ENCODE measurements at places on chromosomes 6 and 20.

- DNase-seq, result no peak
Measured at GRCh38 chr6:152049502-152049901, 242.0 kb downstream of the ESR1 start.

- DNase-seq, result no peak
Measured at GRCh38 chr6:37357288-37357687, 3.5 kb downstream of the RNF8 start.

- DNase-seq, result no peak
Measured at GRCh38 chr6:14763139-14763538, 482.7 kb upstream of the JARID2 start.

DNA sequence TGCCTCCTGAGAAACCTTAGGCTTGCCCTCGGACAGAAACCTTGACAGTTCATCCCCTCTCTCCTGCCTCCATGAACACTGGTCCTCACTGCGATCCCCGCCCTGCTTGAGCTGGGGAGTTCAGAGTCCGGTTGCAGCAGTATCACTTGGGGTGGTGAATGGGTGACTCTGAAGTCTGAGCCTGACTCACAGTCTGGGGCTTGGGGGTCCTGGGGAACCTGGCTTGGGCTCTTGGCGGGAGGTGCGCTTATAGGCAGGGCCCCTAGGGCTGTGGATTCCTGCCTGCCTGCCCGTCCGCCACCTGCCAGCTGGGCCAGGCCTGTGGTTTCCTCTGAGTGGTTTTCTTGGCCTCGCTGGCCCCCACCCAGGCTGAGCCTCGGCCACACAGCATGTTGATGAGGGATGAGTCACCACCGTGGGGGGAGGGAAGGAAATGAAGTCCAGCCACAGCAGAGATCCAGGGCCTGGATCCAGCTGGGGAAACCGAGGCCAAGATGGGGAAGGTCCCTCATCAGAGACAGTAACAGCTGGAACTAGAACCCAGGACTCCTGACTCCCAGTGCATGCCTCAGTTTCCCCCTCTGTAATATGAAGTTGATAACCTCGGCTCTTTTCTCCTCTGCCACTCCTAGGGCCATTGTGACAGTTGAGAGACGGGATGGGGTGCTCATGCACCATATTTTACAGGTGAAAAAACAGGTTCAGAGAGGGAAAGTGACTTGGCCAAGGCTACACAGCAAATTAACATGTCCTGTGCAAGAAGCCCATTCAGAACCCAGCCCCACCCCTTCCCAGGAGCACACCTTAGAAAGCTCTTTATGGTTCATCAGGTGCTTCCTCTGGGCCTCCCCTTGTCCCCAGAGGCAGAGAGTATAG, 9.2 kb downstream of the FOXS1 start:
- peak; percentile 97 for DNase-seq

DNA sequence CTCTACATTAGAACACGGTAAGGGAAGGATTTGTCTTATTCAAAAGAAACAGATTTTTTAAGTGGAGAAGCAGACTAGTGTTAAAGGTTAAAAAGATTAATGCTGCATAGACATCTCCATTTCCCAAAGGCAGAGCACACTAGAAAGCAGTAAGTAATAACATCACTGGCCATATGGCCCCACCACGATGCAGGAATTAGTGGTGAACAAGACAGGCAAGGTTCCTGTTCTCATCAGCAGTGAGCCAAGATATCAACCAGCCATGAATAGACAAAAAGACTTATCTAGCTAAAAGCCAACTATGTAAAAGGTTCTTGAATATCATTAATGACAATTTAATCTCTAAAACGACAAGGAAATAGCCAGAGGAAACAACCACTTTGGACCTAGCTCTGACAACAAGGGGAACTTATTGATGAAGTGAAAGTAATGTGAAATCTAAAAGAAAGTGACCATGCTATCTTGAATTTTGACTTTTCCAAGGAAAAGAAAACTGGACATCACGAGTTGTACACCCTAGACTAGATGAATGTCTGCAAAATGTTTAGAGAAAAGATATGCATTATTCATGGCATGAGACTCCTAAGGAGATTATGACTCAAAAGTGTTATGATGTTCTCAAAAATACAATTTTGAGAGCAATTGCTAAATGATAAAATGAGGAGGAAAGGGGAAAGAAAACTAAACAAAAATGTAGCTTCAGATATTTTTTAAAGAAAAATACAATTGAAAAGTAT, 157.9 kb upstream of the STXBP5 start:
- no peak for DNase-seq

- no peak for DNase-seq
Measured at GRCh38 chr20:20447196-20447595, 79.3 kb downstream of the INSM1 start.

GRCh38 chr6:57432919-57433684, 115.7 kb downstream of the PRIM2 start:
- DNase-seq, result no peak

DNA sequence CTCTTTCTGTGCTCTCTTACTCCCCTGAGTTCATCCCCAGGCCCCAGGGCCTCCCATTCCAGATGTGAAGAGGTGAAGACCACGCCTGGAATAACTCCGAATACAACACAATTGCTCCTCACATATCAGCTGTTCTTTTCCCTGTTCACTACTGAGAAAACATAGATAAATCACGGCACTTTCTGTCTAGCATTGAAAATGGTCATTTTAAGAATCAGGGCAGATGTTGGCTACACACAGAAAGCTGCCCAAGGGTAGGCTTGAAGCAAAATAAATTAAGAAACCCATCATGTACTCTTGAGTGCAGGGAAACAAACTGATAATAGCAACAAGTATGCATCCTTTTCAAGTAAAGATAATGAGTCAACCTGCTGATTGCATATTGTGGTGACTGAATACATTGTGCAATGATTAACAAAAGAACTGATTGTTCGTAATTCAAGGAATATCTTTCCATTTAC, 382.5 kb downstream of the PRKN start:
- no peak for DNase-seq

GRCh38 chr6:136398453-136398852, 108.8 kb upstream of the BCLAF1 start:
- no peak for DNase-seq

DNA sequence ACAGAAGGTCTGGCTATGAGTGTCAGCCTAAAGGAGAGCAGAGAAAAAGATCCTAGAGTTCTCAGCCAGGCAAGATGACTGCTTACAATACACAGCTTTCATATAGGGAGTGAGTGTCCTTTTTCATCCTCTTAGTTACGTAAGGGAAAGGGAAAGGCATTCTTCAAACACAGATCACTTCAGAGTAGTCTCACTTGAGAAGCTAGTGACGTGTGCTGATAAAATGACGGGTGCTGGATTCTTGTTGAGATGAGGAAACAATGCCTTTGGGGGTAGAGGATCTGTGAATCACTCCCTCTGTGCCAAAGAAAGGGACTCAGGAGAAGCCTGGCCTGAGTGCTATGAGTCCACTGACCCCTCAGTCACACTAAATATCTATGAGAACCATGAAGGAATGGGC, 117.3 kb downstream of the QRSL1 start:
- DNase-seq, result peak; percentile 44

GRCh38 chr6:137731960-137732616, 135.0 kb upstream of the TNFAIP3 start:
- no peak for DNase-seq

- DNase-seq, result no peak
Measured at GRCh38 chr20:62924442-62925075, 1.7 kb downstream of the DIDO1 start.

DNA sequence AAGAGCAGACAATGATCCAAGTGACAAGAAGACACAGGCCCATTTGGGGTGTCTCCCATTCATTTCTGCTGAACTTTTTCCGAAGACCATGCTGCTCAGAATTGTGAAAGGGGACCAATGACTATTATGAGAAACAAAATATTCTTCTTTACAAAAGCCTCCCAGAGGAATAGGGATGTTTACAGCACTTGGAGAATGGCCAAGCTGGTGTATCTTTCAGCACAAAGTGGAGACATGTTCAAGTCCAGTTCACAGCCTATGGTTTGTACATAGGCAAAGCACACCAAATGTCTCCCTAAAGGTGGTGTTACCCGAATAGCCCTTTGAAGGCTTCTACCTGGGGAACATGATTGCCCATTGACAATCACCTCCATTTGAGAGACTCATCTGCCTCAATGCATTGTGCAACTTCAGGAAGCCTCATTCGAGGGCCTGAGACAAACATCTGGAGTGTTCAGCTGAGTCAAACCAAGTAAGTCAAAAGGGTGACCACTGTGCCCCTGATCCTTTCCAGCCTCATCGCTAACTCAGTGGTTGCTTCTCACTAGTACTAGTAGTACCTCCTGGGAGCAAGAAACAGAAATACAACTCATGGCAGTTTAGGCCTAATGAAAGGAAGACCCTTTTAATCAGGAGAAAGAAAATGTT, 451.0 kb upstream of the MARCKS start:
- DNase-seq, result no peak

- no peak for DNase-seq
Measured at GRCh38 chr6:2622671-2623070, 128.1 kb downstream of the MYLK4 start.

GRCh38 chr6:138030872-138031271, 76.3 kb downstream of the PERP start:
- no peak for DNase-seq
